ENCODE measurements at places on chromosomes 16 and 17.

GRCh38 chr17:34703533-34703932 is 124.2 kb downstream of the TMEM132E start:
- DNase-seq = no peak

- peak; percentile 65 for DNase-seq
These were observed 1.5 kb upstream of the MAF start for GRCh38 chr16:79601931-79602627.

DNA sequence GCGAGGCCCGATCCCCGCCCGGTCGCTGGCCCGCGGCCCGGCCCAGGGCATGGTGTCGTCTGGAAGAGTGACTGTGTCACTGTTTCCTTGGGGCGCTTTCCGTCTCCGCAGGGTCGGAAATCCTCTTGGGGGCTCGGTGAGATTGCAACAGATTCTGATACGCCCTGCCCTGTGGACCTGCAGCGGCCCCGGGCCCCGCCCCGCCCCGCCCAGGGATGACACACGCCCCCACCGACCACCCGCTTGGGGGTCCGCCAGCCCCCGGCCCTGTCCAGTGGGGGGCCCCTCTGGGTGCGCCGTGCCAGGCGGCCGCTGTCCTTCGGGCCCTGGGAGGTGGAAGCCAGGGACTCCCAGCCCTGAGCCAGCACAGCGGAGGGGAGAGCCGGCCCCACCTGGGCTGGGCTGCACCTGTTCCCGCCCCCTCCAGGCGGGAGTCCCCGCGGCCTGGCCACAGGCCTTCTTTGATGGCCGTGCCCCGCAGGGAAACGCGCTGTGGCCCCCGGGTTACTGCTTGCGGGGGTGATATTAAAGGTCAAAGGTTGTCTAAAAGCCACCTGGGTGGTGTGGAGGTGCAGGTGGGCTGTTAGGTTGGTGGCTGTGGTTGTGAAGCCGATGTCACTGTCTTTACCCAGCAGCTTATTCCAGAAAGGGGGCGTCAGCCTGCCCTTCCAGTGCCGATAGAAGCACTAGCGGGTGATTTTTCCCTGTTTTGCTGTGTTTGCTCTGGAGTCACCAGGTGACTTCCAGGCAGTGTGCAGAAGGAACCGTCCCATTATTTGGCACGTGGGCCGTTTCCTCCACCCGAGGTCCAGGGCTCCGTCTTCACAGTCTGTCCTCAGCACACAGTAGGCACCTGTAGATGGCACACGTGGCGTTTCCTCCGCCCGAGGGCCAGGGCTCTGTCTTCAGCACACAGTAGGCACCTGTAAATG is 752 bp downstream of the TBC1D24 start:
- DNase-seq = peak; percentile 21

- DNase-seq = no peak
These were observed 63.5 kb downstream of the PARN start for GRCh38 chr16:14566599-14566998.

DNA sequence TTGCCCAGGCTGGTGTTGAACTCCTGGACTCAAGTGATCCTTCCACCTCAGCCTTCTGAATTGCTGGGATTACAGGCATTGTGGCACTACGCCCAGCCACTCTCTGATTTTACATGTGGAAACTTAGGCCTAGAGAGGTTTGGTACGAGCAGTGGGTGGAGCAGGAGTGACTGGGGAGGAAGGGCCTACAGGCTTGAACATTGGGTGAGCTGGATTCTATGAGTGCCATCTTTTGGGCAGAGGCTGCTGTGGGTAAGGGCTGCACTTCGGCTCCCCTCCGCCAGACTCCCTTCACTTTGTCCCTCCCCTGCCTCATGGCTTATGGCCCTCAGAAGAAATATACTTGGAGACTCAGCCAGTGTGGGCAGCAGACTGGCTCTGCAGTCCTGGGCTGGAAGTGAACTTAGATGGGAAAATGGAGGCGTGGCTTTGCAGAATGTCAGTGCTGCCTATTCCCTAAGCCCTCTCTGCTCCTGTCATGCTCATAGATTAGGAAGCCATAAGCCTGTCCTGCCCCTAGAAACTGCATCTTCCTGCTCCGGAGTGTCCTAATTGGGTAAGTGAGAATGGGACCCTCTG is 9.5 kb upstream of the MRC2 start:
- no peak for DNase-seq

- DNase-seq = no peak
These were observed 43.2 kb downstream of the CLEC16A start for GRCh38 chr16:10987361-10988163.

GRCh38 chr17:39598047-39598481 is 9.7 kb downstream of the NEUROD2 start:
- no peak for DNase-seq

DNA sequence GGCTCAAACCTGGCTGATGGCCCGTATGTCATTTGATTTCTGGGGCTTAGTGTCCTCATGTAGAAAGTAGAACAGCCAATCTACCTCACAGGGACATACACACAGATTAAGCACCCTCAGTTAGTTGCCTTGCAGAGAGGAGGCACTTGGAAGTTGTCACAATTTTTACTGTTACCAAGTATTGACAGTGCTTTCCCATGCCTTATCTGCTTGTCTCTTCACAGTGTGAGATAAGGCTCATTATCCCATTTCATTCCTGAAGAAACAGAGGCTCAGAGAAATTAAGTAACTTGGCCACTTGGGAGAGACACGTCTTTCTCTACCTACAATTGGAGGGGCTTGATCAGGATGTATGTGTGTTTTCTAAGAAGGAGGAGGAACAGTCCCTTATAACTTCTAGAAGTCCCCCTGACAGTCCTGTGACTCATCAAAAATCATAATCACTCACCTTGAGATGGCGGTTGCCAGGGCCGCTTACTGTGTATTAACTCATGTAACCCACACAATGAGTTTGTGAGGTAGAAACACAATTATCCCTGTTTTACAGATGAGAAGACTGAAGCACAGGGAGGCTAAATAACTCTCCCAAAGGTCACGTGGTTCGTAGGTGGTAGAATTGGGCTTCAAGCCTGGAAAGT is 56.9 kb upstream of the LHX1 start:
- no peak for DNase-seq

GRCh38 chr16:20336955-20337354 is 9.6 kb upstream of the GP2 start:
- DNase-seq = no peak

DNA sequence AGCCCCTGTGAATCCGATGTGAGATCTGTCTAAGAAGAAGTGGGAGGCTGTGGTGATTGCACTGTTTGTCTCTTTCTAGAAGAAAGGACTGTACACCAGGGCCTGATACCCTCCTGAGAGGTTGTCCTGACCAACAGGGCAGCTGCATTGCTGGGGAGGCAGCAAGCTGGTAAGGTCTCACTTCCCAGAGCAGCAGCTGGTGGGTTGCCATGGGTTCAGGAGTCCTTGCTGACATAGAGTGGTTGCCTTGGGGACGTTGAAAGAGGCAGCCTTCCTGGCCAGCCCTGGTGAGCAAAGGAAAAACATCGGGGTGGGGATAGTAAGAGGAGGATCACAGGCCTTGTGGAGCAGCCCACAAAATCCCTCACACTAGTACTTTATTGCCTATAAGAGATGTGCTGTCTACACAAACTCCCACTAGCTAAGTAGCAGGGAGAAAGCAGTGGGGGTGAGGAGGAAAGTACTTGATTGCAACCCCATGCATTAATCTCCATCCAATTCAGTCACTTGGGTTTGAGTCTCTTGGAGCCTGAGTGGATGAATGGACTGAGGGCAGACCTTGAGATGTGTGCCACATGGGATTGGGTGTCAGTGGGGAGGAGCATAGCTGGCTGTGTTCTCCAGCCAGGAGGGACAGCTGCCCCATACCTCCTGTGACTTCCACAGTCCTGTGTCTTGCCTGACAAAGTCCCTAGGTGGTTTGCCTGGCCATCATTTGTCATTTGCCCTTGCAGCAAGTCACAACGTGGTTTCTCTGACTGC is 143.8 kb upstream of the RPL38 start:
- DNase-seq = no peak

DNA sequence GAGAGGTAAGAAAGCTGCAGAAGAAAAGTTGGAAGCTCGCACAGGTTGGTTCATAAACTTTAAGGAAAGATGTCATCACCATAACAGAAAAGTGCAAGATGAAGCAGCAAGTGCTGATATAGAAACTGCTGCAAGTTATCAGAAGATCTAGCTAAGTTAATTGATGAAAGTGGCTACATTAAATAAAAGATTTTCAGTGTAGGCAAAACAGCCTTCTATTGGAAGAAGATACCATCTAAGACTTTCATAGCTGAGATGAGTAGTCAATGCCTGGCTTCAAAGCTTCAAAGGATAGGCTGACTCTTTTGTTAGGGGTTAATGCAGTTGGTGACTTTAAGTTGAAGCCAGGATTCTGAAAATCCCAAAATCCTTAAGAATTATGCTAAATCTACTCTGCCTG is 24.0 kb downstream of the CYLD start:
- DNase-seq = no peak

DNA sequence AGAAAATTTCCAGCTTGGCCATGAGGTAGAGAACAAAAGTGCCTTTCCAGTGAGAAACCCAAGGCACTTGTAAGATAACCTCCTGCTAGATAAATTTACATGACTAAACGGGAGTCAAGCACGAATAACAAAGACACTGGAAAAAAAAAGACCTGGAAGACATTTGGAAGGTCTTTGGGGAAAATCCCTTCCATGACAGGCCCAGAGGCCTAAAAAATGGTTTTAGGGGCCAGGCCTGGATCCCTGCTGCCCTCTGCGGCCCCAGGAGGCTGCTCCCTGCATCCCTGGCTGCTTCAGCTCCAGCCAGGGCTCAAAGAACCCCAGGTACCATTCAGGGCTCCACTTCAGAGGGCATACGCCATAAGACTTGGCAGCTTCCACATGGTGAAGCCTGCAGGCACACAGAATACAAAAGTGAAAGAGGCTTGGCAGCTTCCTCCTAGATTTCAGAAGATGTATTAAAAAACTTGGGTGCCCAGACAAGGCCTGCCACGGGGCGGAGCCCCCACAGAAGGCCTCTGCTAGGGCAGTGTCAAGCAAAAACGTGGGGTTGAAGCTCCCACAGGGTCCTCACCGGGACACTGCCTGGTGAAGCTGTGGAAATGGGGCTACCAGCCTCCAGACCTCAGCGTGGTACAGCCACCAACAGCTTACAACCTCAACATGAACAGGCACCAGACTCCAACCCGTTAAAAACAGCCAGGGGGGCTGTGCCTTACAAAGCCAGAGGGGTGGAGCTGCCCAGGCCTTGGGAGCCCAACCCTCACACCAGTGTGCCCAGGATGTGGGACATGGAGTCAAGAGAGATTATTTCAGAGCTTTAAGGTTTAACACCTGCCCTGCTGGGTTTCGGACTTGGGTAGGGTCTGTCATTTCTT is 77.1 kb downstream of the SDK2 start:
- no peak for DNase-seq

DNA sequence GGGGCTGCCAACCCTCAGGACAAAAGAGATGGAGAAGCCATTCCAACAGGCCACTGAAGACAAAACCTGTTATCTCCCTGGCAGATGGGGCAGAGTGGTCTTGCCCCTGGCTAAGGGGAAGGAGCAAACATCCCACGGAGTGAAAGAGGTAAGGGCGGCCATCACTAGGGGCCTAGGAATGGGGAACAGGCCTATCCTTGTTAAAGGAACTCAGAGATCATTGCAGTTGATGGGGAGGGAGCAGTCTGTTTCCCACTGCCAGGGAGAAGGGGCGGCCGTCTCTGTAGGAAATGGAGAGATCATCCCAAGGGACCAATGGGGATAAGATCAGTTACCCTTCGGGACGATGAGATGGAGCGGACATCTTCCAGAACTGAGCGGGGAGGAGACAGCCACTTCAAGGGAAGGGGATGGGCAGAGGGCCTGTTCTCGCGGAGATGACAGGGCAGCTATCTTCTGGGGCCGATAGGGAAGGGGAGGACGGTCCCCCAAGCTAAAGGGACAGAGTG is 581 bp upstream of the TMEM208 start:
- no peak for DNase-seq

- DNase-seq = no peak
These were observed 10.7 kb upstream of the SNN start for GRCh38 chr16:11657556-11657955.

GRCh38 chr16:8866118-8866883 is 2.5 kb downstream of the CARHSP1 start:
- no peak for DNase-seq

- DNase-seq = peak; percentile 30
These were observed 15.1 kb downstream of the FAM117A start for GRCh38 chr17:49748791-49749190.

DNA sequence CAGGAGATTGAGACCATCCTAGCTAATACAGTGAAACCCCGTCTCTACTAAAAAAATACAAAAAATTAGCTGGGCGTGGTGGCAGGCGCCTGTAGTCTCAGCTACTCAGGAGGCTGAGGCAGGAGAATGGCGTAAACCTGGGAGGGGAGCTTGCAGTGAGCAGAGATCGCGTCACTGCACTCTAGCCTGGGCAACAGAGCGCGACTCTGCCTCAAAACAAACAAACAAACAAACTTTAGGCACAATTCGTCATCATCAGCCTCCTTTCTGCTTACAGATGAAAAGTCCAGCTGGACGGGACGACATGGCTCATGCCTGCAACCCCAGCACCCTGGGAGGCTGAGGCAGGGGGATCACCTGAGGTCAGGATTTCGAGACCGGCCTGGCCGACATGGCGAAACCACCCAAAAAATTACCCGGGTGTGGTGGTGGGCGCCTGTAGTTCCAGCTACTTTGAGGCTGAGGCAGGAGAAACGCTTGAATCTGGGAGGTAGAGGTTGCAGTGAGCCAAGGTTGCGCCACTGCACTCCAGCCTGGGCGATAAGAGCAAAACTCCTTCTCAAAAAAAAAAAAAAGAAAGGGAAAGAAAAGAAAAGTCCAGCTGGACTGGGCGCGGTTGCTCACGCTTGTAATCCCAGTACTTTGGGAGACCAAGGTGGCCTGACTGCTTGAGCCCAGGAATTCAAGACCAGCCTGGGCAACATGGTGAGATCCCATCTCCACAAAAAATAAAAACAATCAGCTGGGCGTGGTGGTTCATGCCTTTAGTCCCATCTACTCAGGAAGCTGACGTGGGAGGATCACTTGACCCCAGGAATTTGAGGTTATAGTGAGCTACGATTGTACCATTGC is 1.5 kb upstream of the SPIRE2 start:
- no peak for DNase-seq

GRCh38 chr17:51590071-51590656 is 329.8 kb downstream of the UTP18 start:
- no peak for DNase-seq

Measured in activated CD8-positive, alpha-beta memory T cell treated with anti-CD3 and anti-CD28 coated beads for 4 hours (primary cell).